ENCODE measurements at places on chromosomes 2 and 18.

DNA sequence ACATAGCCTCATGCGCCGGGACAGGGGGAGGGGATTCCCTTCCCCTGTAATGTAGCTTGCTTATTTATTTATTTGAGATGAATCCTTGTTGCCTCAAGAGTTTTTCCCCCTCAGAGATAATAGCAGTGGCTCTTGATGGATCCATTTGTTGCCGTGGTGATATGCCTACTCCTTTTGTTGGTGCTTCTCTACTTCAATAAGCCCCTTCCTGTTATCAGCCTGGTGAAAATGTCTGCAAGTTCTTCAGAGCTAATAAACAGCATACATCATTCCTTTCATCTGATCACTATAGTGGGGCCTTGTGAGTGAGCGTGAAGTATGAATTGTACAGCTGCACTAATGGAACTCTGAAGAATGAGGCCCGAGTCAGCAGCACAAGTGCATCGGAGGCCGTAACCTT lies 19.4 kb downstream of the FZD5 start:
- DNase-seq, result no peak

DNA sequence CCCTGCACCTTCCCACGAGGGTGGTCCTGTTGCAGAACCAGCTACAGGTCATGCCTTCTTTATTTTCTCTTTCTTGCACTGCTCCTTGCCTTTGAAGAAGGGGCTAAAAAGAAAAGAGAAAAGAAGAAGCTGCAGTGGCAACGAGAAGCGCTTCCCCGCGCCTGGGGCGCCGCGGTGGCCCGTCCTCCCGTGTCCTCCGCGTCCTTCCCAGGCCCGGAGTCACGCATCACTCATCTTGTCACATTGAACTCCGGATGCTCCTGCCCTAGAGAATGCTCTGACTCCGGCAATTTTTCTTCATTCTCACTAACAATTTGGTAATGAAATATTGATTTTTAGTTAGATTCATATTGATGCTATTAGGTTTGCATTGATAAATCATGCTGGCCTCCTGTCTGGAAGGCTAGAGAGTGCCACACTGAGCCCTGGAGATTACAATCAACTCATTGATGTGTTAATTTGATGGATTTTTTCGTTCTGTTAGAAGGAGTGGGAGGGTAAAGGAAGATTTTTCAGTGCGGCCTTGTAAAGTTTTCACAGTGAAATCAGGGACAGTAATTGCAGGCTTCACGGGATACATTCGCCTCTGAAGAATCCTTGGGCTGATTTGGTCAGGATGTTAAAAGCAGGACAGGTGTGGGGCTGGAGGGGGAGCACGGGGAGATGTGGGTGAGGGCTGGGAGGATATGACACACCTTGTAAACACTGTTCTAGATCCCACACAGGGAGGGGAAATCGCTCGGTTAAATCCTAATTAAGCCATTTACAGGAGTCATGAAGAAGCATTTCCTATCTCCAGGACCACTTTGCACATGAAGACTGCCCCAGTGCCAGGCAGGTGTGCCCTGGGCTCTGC lies 349.3 kb downstream of the ZNF516 start:
- no peak for DNase-seq

- no peak for DNase-seq
Observed at GRCh38 chr18:59219672-59220163, at the start of gene GRP. GRP (plus strand) TSS chr18:59220158; CDS start chr18:59220266, 108 bp downstream.

GRCh38 chr18:23524213-23524707 lies 20.9 kb downstream of the RMC1 start:
- no peak for DNase-seq

DNA sequence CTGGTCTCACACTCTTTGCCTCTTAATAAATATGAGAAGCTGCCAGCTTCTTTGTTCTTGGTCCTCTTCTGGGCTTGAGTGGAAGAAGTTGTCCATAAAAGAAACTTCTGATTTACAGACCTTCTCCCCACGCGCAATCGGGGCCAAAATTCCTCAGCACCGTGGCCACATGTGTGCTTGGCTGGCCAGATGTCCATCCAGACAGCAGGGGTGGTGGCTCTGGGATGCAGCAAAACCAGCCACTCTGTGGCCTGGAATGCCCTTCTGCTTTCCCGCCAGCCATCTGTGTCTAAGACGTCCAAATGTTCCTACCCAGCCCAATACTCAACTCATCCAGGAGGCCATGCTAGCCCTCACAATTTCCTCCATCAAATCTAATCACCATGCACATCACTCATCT lies 250.8 kb downstream of the EN1 start:
- DNase-seq, result no peak

DNA sequence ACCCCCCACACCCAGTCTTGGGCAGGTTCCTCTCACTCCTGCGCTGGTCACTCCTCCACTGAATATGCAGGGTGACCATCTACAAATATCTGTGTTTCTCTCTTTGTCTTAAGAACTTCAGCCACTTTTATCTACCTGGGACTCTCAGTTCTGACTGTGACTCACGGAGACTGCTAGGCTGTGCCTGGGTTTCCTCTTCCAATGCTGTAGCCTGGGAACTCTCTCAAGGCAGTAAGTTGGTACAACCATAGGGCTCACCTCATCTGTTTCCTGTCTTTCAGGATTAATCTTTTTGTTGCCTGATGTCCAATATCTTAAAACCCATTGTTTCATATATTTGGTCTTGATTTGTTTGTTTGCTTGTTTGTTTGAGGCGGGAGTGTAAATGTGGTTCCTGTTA lies 47.2 kb upstream of the ZNF396 start:
- no peak for DNase-seq

DNA sequence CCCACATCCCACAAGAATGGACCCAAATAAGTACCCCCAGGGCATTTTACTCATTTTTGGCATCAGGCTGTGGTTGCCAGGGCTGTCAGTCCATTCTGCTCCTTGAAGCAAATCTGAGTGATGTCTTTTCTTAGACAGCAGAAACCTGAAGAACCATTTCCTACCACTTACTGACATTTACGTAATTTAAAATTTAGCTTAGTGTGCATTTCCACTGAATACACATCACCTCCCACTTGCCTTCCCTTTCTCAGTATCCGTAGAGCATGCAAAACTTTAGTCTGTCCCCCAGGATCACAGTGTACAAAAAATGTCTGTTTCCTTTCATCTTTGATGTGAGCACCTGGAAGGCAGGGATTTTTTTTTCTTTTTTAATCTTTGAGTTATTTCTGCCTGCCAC lies 130.3 kb downstream of the XIRP2 start:
- no peak for DNase-seq

- no peak for DNase-seq
Observed at GRCh38 chr2:156017341-156017885, 315.1 kb downstream of the NR4A2 start.

- DNase-seq, result no peak
Observed at GRCh38 chr2:127570282-127571250, 35.1 kb downstream of the MYO7B start.

GRCh38 chr2:26685989-26686839 lies 6.3 kb upstream of the KCNK3 start:
- DNase-seq, result no peak

- DNase-seq, result no peak
Observed at GRCh38 chr2:224796695-224797305, 80.6 kb upstream of the CCDC195 start.

DNA sequence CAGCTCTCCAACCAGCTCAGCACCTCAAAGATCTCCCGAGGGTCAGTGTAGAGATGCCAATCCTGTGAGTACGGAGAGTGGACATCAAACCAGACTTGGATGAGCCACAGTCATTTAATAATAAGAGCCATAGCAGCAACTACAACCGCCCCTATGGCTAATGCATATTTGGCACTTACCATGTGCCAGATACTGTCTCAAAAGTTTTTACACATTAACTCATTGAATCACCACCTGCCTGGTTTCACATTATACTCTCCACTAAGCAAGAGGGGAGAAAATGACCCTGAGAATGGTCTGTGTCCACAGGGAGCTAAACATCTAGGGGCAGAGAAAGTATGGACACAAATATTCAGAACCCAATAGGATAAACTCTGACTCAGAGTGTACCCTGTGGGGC lies 2.6 kb downstream of the CNPPD1 start:
- no peak for DNase-seq

GRCh38 chr18:67385455-67385854 lies 131.1 kb downstream of the DSEL start:
- no peak for DNase-seq

DNA sequence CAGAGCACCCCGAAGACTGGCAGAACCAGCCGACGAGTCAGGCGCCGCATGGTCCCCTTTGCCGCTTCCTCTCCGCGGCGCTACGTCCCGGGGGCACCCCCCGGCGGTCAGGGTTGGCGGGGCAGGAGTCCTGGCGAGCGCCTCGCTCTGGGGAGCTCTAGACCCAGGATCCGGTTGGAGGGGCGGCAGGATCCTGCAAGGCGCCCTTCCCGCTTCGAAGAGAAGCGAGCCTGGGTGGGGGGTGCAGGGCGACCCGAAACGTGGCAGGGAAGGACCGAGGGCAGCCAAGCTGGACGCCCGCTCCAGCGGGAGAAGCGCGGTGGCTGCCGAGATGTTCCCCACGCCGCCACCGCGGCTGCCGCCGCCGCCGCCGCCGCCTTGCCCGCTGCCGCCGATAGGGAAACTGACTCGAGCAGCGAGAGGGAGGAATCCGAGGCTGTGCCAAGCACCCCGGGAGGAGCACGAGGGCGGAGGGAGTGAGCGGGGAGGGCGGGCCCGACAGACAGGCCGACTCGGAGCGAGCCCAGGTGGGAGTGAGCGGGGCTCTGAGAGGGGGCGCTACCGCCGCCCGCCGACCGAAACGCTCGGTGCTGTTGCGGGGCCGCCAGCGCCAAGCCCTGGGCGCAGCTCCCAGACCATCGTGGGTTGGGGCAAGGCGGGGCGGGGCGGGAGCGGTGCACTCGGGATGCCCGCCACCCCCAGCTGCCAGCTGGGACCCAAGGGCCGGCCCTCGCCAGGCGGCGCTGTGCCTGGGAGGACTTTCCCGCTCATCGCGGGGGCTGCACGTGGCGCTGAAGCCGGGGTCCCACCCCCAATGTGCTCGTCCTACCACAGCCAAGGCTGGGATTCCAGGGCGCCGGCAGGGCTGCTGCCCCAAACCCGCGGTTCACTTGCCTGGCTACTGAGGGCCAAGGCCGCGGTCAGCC lies at the start of gene GALNT14:
Gene GALNT14 (minus strand): TSS at position 404 of the 926 bp plus-strand sequence. CDS start 354 bp downstream, at position 50.
- DNase-seq, result peak; percentile 7

- DNase-seq, result no peak
Observed at GRCh38 chr2:55213822-55214221, 18.3 kb downstream of the CLHC1 start.

DNA sequence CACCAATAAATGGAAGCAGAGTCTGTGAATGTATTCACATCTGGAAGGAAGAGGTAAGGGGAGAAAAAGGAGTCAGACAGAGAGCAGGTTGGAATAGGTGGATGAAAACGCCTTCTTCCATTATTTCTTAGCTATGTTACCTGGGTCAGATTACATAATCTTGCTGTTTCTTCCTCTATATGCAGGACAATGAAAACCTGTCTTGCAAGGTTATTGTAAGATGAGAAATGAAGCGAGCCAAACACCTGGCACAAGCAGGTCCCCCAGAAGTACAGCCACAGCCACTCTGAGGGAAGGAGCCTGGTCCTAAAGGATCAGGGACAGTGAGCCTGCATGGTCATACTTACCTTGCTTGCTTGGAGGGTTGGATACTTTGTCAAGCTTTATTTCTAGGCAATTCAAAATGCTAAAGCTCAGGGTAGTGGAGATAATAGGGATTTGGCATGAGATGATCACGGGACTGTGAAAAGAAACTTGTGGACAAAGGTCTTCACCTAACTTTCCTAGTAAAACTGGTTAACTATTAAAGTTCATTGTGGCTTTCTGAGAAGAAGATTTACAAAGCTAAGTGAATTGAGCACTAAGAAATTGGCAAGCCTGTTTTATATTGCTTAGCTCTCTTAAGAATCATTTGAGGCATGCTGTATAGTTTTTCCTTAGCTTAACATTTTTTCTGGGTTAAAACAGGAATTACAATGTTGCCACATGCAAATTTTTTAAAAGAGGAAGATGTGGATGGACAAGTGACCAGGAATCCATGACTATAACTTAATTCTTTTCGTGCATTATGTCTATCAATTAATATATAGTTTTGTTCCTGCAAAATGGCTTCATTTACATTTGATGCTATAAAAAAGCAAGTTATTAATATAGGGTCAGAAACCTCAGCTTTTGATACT lies 15.7 kb upstream of the PLA2R1 start:
- DNase-seq, result no peak

- no peak for DNase-seq
Observed at GRCh38 chr2:55302241-55302640, 33.2 kb upstream of the MTIF2 start.

GRCh38 chr18:74558096-74558495 lies 23.8 kb downstream of the CNDP1 start:
- no peak for DNase-seq

DNA sequence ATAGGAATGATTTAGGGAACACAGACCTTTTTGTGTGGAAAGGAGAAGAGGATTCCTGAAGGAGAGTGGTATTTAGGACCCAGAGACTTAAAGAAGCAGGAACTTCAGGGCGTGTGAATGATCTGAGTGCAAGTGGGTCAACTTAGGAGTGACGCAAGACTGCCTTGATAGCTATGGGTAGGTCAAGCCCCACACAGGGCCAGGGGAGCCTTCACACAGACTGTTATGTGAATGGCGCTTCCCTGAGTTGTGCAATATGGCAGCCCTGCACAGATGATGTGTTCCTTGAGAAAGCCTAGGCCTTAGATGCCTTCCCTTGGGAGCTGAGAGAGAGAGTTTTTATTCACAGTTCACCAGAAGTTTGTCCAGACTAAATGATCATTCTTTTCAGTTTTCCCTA lies 47.1 kb upstream of the IGFBP5 start:
- no peak for DNase-seq

- DNase-seq, result no peak
Observed at GRCh38 chr18:38256366-38256765, 690.8 kb upstream of the CELF4 start.

DNA sequence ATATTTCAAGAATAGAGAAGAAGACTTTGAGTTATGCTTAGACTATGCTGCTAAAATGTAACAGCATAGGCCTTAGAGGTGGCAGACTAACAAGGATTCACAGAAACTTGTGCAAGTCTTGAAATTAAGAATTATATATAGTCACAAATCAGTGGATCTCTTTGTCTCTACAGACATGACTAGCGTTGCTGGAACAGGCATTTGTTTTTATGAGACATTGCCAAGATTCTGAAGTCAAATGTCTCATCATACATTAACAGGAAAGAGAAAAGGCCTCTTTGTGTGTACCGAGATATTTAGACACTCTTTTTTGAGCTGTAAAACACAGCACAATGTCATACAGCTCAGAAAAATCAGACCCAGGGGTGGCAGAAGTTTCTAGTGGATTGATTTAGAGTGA lies 207.1 kb downstream of the TMX3 start:
- no peak for DNase-seq

- no peak for DNase-seq
Observed at GRCh38 chr18:984004-984403, 79.3 kb downstream of the ADCYAP1 start.

- DNase-seq, result no peak
Observed at GRCh38 chr2:134594399-134594798, 124.4 kb downstream of the TMEM163 start.

- no peak for DNase-seq
Observed at GRCh38 chr2:83747141-83747540, 711.9 kb downstream of the SUCLG1 start.

GRCh38 chr2:147051814-147052213 lies 793.0 kb upstream of the ACVR2A start:
- DNase-seq, result no peak

Measured in CD4-positive, alpha-beta T cell (primary cell).